A549 (cell line): ENCODE measurements at places on chromosomes 7 and 10. TPM values are rescaled to one million over a fixed set of nuclear protein-coding genes. Genes with fewer than 3 reads are reported as not detected.

DNA sequence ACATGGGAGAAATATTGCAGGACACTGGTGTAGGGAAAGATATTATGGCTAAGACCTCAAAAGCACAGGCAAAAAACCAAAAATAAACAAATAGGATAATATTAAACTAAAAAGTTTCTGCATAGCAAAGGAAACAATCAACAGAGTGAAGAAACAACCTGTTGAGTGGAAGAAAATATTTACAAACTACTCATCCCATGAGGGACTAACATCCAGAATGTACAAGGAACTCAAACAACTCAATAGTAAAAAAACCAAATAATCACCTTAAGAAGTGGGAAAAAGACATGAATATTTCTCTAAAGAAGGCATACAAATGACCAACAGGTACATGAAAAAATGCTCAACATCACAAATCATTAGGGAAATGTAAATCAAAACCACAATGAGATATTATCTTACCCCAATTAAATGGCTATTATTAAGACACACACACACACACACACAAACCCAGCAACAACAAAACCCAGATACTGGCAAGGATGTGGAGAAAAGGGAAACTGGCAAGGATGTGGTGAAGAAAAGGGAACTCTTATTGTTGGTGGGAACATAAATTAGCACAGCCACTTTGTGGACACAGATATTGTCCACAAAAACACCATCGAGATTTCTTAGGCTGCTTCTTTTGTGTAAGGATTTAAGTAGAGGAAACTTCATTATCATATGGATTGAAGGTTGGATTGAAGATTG is 9.8 kb upstream of the RAB18 start:
- no peak for DNase-seq

Gene NUTM2B
- polyA plus RNA-seq: 0.21 to 0.46 TPM (median 0.25 TPM) in 3 replicates

Gene OGDHL
- polyA plus RNA-seq: 0.13 to 0.22 TPM (median 0.18 TPM) in 3 replicates

DNA sequence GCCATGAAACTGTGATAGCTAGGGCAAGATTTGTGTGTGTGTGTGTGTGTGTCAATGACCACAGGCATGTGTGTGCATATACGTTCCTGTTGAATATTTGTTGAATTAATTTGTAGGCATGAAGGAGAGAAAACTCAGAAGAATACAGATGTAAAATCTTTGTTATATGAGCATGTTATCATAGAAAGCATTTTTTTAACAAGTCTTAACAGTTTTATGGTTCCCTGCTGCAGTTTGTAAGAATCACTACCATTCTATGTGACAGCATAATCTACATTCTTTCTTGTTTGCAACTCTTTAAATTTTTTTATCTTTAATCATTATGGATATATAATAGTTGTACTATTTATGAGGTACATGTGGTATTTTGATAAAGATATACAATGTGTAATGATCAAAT is 130.3 kb downstream of the CD36 start:
- DNase-seq: no peak

DNA sequence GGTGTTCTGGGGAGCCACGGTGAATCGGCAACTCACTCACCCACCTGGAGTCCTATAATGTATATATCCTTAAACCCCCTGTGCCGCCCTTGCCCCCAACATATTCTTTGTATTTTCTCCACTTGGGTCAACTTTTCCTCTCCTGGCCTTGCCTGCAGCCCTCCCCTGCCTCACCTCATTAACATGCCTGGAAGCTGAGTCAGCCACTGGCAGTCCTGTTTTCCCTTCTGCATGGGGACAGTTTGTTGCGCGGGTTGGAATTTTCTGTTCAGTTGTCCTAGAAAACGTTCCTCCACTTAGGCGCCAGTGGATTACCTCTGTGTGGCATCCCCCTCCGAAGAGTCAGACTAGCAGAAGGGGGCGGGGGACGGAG is 97.4 kb downstream of the C10orf105 start:
- DNase-seq: no peak

- DNase-seq: no peak
These were observed 280.2 kb upstream of the CHRM2 start for GRCh38 chr7:136588216-136588615.

GRCh38 chr10:73625004-73625883 is 16.0 kb downstream of the MYOZ1 start:
- peak; percentile 27 for DNase-seq

Gene CALCR
- 0.03 TPM in 1 of 3 replicates, not detected in the others for polyA plus RNA-seq

DNA sequence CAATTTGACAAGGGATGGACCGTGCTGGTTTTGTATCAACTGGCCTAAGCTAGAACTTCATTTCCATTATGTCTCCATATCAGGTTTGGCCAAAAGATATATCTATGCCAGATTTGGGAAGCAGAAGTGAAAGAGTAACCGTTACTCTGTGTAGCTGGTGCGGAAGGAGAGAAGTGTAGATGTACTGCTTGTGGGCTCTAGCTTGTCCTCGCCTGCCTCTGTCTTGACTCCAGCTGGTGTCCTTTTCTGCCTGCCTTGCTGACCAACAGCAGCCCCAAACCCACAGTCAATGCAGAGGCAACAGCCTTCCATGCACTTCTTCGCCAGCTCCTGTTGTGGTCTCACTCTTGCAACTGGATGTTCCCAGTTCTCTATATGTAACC is 128.5 kb downstream of the KIF20B start:
- DNase-seq: no peak

Gene SNX8
- 21.2 to 25.8 TPM (median 25.7 TPM) in 3 replicates for polyA plus RNA-seq

- no peak for DNase-seq
These were observed 4.3 kb upstream of the UCN3 start for GRCh38 chr10:5360318-5360915.

GRCh38 chr10:8072211-8072610 is 17.7 kb downstream of the GATA3 start:
- no peak for DNase-seq

- no peak for DNase-seq
These were observed 266.7 kb upstream of the KLF6 start for GRCh38 chr10:4051641-4052151.

DNA sequence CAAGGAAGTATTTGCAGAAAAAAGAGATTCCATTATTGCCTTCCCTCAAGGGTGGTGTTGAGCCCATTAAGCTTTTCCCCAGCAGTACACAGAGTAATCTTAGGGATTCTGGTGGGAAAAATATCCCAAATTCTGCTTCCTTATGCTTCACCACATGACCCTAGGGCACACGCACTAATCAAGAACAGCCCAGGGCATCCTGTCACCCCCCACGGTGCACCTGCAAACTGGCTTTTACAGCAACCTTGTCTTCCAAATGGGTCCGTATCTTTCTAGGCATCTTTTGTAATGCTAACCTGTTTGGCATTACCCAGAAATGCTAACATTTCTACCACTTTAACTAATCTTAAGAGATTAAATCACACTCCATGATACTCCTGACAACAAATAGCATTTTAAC is 926 bp upstream of the C7orf33 start:
- DNase-seq: no peak

DNA sequence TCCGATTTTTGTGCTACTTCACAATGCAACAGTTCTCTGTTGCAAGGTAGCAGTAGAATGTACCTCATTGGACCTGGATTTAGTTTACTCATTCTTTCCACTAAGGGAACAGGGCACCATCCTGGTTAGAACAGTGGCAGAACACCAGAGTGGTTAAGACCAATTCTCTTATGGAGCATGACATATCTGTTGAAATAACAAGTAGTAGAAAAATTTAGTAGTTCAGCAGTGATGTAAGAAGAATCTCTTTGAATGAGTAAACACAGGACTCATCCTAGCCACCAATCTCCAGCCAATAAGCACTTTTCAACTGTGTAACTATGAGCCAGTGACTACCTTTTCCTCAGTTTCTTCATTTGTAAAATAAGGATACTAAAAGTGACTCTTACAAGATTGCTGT is 2.4 kb downstream of the ANKRD22 start:
- no peak for DNase-seq

GRCh38 chr7:66255534-66256100 is 50.5 kb downstream of the TPST1 start:
- DNase-seq: no peak

- no peak for DNase-seq
These were observed 137.4 kb upstream of the CDC14C start for GRCh38 chr7:48786951-48787350.

DNA sequence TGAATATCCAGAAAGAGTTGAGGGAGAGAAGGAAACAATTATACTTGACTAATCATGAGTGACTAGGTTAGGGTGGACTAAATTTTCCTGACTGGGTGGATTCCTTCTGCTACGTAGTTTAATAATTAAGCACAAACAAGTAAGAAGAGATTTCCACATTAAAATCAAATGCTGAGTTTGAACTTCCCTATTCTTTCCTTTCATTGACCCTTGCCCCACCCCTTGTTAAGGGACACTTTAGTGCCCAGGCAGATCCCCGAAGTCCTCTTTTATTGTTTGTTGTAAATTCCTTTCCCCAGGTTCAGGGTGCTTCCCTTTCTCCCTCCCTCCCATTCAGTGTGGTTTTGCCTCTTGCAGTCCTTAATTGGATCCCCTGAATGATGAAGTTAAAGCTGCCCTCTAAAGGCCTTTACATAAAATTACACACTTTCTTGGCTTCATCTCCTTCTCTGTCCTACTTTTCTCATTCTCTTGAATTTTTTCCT is 8.8 kb upstream of the SPAM1 start:
- peak; percentile 3 for DNase-seq

Gene CC2D2B
- 0.13 to 0.18 TPM (median 0.15 TPM) in 3 replicates for polyA plus RNA-seq

- DNase-seq: no peak
These were observed 248.2 kb downstream of the REEP3 start for GRCh38 chr10:63769367-63769766.
